ENCODE measurements at places on chromosomes 6 and 20.

- no peak for DNase-seq
These were observed 78.1 kb upstream of the MTHFD1L start for GRCh38 chr6:150787429-150787828.

DNA sequence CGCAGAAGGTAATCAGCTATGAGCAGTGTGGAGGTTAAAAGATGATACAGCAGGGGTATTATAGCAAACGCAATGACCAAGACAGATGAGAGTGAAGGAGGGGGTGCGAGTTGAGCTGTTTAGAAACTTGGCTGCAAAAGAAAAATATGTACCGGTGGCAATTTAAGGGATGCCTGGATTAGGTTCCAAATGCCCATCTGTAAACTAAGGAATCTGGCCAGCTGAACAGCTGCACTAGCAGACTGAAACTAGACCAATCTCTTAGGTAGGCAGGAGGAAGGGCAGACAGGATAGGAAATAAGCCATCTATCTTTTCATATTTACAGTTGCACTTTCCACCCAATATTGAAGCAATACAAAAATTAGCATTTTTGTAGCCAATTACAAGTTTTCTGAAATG, 407.6 kb downstream of the HTR1B start:
- no peak for DNase-seq

- no peak for DNase-seq
These were observed 52.5 kb downstream of the PRND start for GRCh38 chr20:4774207-4774606.

GRCh38 chr6:5606546-5606945, 345.2 kb downstream of the FARS2 start:
- DNase-seq: no peak

DNA sequence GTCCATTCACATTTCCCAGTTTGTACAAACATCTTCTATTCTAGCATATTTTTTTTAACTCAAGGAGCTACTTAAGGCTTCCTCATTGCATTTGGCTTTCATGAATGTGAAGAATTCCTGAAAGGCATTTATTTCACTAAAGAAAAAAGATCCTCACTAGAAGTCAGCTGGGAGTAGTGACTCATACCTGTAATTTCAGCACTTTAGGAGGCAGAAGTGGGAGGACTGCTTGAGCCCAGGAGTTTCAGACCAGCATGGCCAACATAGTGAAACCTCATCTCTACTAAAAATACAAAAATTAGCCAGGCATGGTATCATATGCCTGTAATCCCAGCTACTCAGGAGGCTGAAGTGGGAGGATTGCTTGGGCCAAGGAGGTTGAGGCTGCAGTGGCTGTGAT, 30.9 kb upstream of the XRN2 start:
- no peak for DNase-seq

- DNase-seq: no peak
These were observed 8.3 kb downstream of the HSPA12B start for GRCh38 chr20:3740615-3741301.

GRCh38 chr6:167095888-167096287, 27.0 kb upstream of the CCR6 start:
- no peak for DNase-seq

Data from dermis blood vessel endothelial cell (primary cell).